NCI-H774 (cell line): ENCODE measurements at places on chromosomes 12 and 14.
A peak's percentile ranks its signal among the peaks of the same experiment; 100 is the strongest.

DNA sequence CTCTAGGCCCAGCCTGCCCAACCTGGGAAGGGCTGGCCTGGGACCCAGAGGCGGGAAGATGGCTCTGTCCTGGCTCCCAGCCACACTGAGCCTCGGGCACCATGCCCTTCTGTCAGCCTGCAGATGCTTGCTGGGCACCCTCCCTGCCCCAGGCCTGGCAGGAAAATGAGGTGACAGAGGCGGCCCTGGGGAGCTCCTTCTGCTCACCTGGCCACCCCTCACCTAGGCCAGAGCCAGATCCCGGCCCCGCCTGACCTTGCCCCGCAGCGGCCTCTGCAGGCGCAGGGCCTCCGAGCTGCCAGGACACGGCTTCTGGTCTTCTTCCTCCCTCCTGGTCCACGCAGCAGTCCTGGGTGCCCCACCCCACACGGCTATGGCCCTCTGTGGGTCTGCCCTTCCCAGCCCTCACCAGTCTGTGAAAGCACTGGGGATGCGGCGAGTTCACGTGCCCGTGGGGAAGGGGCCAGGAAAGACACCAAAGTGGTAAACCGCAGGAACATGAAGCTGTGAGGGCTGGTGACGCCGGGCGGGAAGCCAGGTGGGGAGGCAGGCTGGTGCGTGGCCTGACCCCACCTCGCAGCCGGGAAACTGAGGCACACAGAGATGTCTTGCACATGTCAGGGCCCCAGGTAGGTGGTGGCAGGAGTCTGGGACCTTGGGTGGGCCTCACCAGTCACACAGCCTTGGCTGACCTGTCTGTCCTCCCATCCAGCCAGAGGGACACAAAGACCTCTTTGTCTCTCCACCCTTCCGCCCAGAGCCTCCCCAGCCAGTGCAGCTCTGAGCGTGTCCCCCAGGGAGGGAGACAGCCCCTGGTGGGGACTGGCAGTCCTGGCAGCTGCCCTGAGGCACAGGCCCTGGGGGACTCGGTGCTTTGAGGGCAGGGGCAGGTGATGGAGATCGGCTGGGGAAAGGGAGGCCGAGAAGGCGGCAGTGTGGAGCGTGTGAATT is 12.8 kb downstream of the BAG5 start:
- DNase-seq, result no peak

- no peak for DNase-seq
Measured at GRCh38 chr12:69136931-69137613, 102.3 kb upstream of the CPSF6 start.

DNA sequence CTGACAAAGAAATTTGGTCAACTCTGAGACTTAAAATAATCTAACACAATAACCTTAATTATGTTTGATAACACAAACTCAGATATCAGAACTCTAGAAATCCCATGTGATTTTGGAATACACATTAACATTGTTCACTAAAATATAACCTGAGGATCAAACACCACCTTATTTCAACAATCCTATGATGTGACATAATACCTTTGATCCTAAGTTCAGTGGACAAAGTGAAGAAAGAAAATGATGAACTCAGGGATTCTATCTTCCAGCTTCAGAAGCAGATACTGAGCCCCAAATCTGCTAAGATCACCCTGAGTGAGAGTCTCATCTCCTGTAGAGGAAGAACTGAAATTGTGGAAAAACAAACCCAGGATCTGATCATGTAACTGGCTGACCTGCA is 35.7 kb upstream of the APOF start:
- DNase-seq, result no peak

DNA sequence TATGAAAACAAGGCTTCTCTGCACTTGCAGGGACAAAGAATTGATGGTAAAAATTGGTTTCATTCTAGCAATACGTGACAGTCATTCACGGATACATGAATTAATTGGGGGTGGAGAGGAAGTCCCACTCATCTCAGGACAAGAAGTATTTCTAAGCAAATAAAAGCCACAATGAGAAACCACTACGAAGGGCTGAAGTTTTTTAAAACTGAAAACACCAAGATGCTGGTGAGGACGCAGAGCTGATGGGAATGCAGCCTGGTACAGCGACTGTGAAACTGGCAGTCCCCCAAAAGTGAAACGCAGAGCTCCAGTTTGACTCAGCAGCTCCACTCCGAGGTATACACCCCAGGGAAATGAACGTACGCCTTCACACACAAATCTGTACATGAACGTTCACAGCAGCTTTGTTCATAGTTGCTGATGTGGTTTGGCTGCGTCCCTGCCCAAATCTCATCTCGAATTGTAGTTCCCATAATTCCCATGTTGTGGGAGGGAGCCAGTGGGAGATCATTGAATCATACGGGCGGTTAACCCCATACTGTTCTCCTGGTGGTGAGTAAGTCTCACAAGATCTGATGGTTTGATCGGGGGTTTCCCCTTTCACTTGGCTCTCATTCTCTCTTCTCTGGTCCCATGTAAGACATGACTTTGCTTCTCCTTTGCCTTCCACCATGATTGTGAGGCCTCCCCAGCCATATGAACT is 89.0 kb downstream of the SCARB1 start:
- no peak for DNase-seq

DNA sequence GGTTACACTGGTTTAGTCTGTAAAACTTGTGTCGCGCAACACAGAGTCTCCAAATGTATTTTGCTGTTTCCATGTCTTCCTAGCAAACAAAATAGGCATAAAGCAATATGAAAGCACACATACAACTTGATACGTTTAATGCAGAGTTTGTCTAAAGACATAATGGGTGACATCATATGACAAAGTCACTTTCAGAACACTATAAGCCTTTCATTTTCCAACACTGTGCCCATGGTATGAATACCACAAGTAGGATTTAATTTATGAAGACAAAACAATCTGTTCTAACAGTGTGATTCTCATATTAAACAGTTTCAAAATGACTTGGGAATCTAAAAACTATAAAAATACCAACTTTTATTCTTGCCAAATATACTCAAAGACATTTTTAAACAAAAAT is 58.4 kb downstream of the PTPN21 start:
- no peak for DNase-seq

DNA sequence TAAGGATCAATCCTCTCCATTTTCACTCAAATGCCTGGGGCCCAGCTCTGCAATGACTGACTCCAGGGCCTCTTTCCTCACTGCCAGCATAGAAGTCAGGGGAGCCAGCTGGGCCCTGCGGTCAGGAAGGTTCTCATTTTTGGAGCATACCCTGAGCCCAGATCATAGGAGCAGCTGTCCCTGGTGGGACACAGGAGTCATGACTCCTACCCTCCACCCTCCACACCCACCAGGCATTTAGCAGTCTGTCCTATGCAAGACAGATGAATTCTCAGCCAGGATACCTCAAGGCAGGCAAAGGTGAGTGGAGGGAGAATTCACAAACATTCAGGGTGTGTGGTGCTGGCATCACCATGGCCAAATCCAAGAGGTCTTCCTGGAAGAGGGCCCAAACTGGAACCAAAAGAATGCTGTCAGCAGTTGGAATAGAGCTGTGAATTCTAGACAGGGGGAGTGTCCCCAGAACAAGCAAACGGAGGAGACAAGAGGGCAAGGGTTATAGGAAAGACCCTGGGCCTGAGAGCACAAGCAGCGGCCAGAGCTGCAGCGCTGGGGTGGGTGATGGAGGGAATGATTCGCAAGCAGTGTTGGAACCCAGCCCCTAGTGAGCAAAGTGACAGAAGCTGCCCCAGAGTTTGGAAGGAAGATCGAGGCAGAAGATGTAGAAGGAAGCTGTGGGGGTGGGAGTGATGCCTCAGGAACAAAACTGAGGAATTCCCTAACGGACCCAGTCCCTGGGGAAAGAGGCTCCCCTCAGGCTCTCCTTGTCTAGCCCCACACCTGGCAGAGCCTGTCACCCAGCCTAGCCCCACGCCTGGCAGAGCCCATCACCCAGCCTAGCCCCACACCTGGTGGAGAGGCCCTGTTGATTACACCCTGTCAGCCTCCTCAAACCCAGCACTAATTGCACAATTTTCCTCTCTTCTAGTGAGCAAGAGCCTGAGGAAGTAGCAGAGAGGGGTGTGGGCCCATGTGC is 4.5 kb upstream of the REM2 start:
- no peak for DNase-seq

- peak; percentile 86 for DNase-seq
Measured at GRCh38 chr12:6943722-6944380, at the start of the genes C12orf57 and RNU7-1. Gene C12orf57, plus strand, starts transcription at chr12:6944022. Its CDS starts 100 bp downstream, at chr12:6944122. Gene RNU7-1, plus strand, starts transcription at chr12:6943816.

GRCh38 chr14:49019467-49020115 is 566.6 kb downstream of the RPS29 start:
- no peak for DNase-seq

DNA sequence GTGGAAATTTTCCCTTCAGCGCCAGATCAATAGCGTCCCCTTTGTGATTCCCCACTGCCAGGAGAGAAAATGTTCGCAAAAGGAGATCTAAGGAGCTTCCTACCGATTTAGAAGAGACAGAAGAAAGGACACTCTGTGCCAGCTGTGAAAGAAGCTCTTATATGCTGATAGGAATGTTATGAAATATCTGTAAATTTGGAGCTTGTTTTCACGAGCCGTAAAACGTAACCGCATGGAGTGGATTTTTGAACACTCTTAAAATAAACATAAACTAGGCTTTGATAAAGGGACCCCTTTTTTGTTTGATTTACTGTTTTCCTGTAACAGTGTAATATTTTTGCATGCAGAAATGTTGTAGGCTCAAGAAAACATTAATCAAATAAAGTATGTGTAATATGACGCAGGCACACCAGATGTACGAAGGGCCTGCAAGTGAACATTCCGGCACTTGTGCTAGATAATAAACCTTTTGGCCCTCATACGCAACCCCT is 346.8 kb downstream of the ETNK1 start:
- DNase-seq, result no peak

- DNase-seq, result no peak
Measured at GRCh38 chr14:102116361-102117180, 23.1 kb upstream of the WDR20 start.

GRCh38 chr14:73394317-73394716 is 64.0 kb downstream of the NUMB start:
- no peak for DNase-seq

- DNase-seq, result peak; percentile 31
Measured at GRCh38 chr12:113467142-113467501, 4.5 kb downstream of the LHX5 start.
